ENCODE measurements at places on chromosomes 7 and 10.

DNA sequence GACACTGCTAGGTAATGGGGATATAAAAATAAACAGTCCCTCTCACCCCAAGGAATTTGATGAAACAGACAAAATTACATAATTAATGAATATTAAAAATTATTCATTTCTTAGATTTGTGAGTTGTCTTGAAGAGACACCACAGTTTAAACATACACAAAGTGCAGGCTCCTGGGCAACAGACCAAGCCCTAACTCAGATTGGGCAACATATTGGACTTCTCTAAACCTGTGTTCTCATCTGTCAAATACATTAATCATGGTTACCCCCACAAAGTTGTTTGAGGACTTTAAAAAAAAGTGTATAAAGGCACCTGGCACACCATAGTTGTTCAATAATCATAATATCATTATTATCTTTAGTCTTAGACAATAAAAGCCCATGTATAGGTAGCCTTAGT lies 62.5 kb upstream of the CAPZA2 start:
- DNase-seq = no peak

GRCh38 chr7:7582596-7582995 lies 15.9 kb downstream of the MIOS start:
- no peak for DNase-seq

- DNase-seq = no peak
Observed at GRCh38 chr7:41161041-41161587, 541.8 kb downstream of the INHBA start.

DNA sequence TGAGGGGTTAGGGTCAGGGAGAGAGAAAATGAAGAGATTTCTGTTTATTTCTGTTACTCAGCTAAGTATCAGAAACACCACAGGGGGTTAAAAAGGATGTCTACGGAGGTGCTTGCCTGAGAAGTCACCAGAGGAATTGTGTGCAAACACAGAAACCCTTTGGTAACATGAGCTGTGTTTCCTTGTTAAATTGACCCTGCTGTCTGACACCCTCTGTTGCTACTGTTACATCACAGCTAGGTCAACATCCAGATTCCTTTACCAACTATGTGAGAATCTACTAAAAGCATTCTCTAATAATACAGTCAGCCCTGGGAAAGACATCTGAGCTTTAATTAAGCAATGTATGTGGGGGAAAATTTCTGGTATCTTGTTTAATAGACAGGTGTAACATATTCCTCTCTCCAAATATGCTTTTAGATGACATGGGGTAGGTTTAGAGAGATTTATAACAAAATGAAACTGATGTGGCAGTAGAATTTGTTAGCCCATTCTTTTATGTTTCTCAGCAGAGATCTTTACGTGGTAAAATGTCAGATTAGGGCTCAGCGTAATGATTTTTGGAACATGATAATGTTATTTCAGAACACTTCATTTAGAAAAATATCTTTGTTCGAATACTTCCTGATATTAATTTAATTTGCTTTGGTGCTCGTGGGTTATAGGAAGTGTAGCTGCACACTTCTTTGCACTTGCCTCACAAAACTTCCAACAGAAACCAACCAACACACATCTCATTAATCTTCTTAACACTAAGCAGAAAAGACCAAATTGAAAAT lies 168.0 kb upstream of the AHR start:
- no peak for DNase-seq

Measured in right cardiac atrium (tissue), 5 donors.